Non-pigmented ciliary epithelial cell (primary cell): ENCODE measurements at places on chromosomes 1 and 21.

DNA sequence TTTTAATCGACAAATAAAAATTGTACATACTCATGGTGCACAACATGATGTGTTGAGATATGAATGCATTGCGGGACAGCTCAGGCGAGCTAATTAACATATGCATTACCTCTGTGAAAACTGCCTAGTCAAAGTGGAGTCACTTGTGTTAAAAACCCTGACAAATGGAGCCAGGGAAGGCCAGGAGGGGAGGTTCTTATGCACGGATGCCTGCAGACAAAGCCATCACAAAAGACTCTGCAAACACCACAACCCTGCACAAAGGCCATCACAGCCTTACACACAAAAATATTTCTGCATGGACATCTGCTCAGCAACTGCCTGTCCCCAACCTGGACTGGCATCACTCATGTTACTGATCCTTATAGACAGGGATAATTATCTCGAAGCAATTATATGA lies 204.4 kb upstream of the AJAP1 start:
- DNase-seq = no peak

DNA sequence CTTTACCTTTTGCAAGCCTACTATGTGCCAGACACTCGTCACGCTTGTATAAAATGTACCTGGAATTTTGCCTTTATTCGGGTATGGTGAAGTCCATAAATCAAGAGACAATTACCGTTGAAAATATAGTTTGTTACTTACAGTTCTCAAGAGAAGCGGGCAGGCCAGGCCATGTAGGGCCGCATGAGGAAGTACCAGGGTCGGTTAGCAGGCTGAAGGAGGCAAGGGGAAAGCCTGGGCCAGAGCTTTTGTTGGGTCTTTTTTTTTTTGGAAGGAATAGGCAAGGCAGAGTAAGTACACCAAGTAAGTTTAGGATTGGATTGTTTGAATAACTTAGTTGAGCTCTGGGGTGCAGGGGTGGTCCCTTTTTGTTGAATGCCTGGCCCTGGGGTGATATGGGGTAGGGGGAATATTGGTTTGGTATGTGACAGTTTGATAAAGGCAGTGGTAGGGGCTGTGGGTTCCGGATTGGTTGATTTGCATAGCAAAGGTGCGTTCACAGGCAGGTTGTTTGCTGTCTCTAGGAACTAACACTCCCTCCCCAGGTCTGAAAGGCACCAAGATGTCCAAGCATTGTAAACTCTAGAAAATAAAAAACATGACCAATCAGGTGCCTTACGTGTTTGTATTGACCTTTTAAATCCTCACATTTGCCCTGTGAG lies 80.7 kb downstream of the KAZN start:
- no peak for DNase-seq

DNA sequence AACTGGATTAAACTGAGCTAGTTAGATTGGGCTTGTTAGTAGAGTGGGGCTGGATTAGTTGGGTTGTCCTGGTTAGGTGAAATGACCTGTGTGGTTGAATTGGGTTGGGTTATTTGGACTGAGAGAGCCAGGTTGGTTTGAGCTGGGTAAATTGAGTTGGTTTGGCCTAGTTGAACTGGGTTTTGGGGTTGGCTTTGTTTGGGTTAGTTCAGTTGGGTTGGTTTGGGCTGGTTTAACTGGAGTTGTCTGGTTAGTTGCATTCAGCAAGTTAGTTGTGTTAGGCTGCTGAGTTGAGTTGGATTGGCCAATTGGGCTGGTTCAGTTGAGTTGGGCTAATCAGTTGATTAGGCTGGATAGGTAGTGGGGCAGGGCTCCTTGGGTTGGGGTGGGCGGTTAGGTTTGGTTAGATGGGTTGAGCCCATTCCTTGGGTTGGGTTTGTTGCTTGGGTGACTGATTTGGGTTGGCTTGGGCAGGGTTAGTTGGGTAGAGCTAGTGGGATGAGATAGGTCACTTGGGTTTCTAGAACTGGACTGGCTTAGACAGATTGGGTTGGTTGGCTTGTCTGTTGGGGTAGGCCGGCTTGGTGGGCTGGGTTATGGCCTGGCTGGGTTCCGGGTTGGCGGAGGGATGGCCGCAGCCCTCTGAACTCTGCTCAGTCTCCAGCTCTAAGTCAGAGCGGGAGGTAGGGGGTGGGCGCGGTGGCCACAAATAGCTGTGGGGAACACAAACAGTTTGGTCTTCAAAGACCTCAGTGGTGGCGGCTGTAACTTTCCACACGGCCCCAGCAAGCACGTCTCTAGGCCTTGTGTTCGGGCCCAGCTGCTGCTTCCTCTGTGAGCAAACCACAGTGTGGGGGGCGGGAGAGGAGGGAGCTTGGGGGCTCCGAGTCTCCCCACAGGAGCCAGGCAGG lies 67.2 kb upstream of the RUNX3 start:
- DNase-seq = no peak

DNA sequence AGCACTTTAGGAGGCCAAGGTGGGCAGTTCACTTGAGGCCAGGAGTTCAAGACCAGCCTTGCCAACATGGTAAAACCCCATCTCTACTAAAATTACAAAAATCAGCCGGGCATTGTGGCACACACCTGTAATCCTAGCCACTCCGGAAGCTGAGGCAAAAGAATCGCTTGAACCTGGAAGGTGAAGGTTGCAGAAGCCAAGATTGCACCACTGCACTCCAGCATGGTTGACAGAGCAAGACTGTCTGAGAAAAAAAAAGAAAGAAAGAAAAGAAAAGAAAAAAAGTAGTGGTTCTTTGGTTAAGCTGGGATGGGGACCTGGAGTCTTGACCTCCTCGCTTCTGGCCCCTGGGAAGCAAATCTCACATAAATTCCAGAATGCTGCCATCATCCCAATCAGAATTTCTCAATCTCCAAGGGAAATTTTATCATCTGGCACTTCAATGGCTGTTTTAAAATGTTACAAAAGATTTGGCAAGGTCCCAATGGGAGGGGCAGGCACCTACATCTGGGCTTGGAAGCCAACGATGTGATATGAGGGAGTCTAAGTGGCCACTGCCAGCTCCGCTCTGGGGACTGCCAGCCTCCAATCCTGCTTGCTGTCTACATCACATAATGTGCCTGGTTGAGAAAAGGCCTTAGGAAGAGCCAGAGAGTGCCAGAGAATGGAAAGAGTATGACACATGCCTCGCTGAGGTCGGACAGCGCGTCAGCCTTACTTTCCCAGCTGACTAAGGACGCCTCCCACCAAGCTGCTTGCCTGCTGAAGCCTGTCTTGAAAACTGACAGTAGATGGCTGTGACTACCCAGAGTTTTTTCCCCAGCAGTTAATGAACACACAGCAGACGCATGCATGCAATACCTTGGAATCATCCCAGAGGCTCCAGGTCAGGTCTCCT lies 42.1 kb upstream of the SRP9 start:
- peak; percentile 89 for DNase-seq

GRCh38 chr1:66374561-66375111 lies 159.3 kb upstream of the SGIP1 start:
- peak; percentile 82 for DNase-seq

DNA sequence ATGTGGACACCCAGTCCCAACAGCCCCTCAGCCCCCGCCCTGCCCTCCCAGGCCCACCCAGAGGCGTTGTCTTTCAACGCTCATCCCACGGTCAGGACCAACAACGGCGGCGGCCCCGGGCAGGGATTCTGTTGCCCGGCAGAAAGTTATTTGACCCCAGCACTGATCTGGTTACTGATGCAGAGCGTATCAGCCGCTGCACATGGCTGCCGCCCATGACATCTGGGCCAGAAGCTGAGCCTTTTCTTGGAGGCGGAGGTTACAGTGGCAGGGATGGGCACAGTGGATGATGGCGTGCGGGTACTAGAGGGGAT lies 127.1 kb upstream of the ARHGEF16 start:
- DNase-seq = no peak

GRCh38 chr21:42980312-42981213 lies 6.2 kb downstream of the PKNOX1 start:
- no peak for DNase-seq

DNA sequence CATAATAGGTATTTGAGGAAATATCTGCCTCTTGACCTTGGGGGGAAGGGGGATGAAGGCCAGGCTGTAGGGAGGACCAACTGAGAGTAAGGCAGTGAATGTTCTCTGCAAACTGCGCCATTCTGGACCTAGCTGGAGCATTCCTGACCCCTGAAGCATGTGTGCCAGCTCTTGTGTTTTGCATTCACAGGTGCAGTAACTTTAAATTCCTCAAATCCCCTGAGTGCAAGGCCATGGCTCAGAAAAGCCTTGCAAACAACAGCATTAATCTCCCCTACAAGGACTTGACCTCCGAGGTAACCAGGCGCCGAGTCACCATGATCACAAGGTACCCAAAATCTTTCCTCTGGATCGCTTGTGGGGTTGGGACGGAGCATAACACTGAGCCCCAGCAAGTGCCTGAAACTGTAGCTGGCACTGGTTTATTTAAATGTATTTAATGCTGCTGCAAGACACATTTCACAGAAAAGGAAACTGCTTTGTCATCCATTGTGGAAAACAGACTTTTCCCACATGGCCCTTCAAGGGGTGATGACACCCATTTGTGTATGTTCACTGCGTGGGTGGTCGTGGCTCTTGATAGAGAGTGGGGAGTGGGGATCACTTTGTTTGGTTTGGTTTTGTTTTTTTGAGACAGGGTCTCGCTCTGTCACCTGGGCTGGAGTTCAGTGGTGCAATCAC lies 1.7 kb downstream of the MYOCOS start:
- DNase-seq = no peak

DNA sequence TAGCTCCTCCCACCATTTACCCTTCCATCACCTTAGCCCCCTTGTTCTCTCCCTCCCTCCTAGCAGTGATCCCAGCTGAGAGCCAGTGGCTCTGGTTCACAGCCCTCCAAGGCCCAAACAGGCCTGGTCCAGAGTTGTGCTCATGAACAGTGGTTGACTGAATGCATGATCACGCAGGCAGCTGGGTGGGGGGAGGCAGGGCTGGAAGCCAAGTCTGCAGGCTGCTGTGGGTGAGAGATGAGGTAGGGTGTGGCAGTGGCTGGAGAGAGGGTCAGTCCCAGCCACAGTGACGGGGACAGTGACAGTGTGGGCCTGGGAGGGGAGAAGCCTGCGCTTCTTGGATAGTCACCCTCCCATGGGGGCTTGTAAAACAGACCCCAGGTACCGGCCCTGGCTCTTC lies 22.2 kb downstream of the EPHA8 start:
- no peak for DNase-seq

- DNase-seq = no peak
Measured at GRCh38 chr1:222004034-222004433, 262.1 kb upstream of the DUSP10 start.

DNA sequence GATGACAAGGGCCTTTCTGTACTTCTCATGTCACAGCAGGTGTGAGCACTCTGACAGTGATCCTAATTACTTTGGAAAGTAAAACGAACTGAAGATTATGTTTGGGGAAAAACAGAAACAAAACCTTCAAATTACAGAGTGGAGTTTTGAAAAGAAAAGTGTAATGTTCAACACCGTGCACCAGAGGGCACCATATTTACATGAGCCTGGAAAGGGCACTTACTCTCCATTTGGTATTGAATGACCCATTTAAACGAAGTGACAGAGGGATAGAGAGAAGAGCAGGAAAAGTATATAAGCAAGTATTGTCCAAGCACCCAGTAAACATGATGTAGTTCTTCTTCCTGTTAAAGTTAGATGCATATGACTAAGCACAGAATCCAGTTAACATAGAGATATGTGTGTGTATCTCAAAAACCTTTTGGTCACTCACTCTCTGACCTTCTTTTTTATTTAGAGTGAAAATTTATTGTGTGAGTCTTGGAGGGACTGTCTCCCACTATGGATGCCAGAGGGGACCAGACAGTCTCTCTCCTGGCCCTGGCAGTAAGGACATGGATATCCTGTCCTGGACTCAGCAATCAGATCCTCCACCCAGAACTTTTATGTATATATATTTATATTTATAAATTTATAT lies 3.8 kb upstream of the RGSL1 start:
- DNase-seq = peak; percentile 14

DNA sequence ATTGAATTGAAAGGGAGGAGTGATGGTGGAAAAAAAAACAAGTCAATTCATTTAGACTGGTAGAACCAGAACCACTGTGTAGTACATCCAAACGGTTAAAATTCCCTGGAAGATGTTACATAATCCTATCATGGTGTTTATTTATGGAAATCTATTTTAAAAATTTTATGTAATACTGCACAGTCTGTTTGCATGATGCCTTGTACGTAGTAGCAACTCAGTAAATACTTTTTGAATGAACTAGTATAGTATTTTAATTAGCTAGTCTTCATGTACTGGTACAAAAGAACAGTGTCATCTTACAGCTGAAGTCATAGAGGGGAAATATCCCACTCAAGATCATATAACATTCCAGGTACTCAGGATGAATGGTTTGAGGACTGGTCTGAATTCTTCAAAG lies 27.0 kb upstream of the IER5 start:
- no peak for DNase-seq

GRCh38 chr1:15326691-15327588 lies 79.9 kb downstream of the FHAD1 start:
- DNase-seq = no peak

- no peak for DNase-seq
Measured at GRCh38 chr1:51303751-51304251, 26.6 kb downstream of the TTC39A start.

GRCh38 chr1:159821171-159821867 lies 5.4 kb upstream of the SLAMF8 start:
- DNase-seq = no peak

- DNase-seq = no peak
Measured at GRCh38 chr1:111045033-111045722, 81.5 kb upstream of the LRIF1 start.

DNA sequence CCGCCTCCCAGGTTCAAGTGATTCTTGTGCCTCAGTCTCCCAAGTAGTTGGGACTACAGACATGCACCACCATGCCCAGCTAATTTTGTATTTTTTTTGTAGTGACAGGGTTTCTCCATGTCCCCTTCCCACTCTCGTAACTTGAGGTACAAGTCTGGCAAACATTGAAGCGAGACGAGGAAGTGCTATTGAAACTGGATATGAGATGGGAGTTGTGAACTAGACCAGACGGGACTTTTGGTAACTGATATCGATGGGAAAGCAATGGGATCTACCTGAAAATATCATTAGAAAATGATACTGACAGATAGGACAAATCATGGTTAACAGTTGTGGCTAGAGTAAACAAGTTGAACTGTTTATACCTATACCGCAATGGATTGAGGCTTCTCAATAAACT lies 95.2 kb upstream of the TRABD2B start:
- DNase-seq = no peak

- no peak for DNase-seq
Measured at GRCh38 chr1:94349853-94350252, 68.3 kb upstream of the ABCD3 start.

DNA sequence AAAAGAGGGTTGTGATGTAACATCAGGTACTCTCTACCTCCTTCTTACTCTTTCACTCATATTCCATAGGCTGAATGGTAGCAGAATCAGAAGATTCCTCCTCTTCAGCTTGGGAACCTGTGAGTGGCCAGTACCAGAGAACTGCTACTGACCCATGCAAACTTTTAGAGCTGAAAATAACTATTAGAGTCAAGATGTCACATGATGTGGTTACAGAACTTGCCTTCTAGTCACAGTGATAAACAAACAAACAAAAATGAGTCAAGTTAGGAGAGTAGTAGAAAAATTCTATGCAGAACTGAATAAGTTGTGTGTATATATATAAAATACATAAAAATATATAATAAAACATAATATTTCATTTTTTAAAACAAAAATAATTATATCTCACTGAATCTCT lies 47.6 kb upstream of the RGS1 start:
- no peak for DNase-seq

GRCh38 chr21:31387560-31388186 lies 43.6 kb upstream of the TIAM1 start:
- no peak for DNase-seq
